ENCODE measurements at places on chromosomes 1 and 21.

DNA sequence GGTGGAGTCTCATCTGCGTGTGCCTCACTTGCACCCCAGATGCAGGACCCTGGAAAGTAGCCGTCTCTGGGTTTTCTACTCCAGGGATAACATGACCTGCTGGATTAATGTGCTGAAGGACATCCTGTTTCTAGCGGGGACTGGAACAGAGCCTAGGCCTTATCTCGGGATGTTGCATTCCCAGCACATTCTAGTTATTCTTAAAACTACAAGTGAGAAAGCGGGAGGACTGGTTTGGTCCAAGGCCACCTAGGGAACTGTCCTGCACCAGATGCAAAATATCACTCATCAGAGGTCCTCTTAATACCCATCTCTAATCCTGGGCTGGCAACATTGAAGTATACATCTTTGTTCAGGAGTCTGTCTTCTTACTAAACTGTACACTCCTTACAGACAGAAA lies 179.9 kb downstream of the ZC3H11B start:
- no peak for DNase-seq

DNA sequence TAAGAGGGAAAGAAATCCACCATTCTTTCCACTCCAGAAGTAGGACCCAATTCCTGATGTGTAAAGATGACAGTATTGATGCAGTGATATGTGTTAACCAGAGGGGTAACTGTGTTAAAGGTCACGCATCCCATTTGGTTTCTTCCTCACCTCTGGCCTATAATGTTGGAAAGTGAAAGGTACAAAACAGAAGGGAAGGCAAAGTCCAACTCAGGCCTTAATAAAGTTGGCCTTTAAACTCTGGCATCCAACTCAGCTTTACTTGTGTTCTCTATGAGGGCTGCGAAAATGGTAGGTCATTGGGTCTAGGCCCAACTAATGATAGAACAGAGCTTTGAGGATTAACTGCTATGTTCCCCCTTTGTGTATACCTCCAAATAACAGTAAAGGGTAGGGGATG lies 17.9 kb downstream of the CYP2J2 start:
- DNase-seq = no peak

- no peak for DNase-seq
Observed at GRCh38 chr1:152506899-152507498, 3.6 kb upstream of the LCE5A start.

DNA sequence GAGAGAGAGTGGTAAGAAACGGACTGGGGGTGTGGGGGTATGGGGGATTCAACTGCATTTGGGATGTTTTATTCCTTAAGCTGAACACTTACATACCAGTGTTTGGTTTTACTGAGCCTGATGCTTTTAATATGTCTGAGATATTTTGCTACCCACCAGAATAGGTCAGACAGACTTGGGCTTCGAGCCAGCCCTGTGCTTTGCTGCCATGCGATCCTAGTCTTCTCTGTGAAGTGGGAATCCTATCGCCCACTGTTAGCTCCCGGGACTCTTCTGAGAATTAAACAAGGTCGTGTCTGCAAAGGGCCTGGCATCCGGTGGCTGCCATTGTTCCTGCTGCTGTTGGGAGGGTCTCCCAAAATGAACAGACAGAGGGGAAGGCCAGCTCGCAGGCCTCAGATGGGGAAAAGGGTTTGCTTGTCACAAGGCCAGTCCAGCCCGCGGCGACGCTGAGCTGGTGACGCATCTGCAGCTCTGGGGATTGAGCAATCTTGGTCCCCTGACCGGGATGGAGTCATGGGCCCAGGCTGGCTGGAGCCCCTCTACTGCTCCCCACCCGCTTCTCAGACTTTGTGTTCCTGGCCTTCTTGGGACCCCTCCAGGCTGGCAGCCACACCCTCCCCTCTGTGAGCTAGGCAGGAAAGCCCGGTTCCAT lies 26.9 kb upstream of the ECE1 start:
- DNase-seq = no peak

DNA sequence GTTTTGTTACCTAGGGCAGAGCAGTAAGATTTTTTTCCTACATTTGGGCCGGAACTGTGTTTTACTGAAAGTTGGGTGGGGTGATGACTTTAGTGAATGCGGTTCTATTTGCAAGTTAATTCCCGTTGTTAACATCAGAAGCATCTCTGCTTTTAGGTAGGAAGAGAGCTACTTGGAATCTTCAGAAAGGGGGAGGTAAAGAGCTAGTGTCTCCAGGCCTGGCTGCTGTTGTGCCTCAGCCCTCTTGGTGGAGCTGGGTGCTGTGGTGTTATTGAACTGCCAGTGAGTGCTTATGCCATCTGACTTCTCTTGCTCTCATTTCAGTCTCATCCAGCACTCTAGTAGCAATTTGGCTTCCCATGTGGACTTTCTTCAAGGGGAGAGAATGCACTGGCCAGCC lies 3.4 kb downstream of the KDM4A start:
- DNase-seq = no peak

GRCh38 chr1:2097386-2098300 lies 47.4 kb downstream of the PRKCZ start:
- DNase-seq = no peak

- no peak for DNase-seq
Observed at GRCh38 chr1:235682216-235682615, 32.6 kb upstream of the GNG4 start.

DNA sequence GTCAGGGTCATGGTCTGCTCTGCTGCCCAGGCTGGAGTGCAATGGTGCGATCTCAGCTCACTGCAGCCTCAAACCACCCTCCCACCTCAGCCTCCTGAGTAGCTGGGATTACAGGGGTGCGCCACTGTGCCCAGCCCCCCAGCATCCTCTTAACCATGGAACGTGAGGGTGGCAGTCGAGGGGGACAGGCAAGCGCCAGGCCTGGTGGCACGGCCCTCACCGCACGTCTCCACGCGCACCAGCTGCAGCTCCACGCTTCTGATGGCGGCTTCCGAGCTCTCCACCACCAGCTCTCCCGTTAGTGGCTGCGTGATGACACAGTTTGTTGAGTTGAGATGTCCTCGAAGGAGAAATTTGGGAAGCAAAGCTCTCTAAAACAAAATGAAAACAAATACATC lies 39.1 kb downstream of the VPS26C start:
- DNase-seq = no peak
